Bone marrow (tissue), 2 donors: ENCODE measurements at places on chromosomes 2 and 18.

DNA sequence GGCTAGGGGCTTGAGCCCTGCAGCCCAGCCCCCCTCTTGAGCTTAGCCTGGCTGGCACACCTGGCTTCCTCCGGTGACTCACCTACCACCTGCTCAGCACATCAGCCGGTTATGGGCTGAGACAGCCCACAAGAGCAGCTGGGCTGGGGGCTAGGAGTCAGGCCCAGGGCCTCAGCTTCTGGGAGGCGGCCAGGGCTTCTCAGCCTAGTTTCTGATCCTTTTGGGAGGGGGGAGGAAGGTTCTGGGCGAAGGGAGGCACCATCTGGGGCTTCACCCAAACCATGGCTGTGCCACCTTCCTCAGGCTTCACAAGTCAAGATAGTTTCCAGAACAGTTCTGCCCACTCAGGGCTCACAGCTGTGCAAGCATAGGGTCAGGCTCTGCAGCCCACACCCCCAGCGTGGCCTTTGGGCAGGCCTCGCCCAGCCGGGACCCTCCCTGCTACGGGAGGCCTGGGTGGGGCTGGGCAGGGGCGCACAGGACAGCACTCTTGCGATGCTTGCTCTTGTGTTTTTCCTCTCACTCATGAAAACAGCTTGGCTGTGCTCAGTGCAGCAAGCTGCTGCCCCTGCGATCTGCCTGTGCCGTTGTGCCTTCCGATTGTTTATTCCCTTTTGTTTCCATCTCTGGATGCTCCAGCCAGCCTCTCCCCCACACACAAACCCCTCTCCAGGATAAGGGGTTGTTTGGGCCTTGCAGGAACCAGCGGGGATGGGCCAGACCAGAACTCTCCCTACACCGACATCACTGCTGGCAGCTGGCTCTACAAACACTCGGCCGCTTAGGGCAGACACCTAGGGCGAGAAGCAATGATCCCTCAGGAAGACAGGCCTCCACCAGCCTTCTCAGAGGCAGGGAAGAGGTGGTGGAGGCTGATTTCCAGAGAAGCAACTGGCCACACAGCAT, 26.1 kb upstream of the SEMA4C start:
- DNase-seq, result no peak

DNA sequence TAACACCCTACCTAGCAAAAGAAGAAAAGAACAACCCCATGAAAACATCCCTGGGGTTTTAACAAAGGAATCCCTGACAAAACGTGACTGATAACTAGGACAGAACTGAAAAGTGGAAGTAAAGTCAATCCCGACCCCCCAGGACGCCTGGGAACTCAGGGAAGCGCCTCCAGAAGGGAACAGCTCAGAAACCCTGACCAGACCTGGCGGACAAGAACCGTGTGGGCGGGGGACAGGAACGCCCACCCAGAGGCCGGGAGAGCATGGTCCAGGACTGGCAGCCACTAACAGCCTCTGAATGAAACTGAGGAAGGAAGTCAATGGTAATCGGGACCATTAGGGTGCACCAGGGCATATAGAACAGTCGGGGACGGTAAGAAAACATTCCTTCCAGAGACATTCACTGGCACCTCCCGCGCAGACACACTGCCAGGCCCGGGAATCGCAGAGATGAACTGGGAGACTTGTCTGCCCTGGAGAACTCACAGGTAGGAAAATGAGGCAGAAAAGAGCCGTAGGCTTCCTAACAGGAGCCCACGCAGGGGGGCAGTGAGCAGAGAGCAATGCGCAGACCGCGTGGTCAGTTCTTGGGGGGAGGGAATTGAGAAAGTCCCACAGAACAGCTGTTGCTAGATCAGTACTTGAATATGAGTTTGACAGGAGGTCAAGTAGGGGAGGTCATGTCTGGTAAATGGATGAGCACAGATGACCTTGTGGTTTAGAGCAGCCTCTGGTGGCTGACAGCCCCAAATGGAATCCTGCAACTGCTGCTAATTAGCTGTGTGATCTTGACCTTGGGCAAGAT, 1.3 kb upstream of the TBC1D8 start:
- peak; percentile 43 for DNase-seq

DNA sequence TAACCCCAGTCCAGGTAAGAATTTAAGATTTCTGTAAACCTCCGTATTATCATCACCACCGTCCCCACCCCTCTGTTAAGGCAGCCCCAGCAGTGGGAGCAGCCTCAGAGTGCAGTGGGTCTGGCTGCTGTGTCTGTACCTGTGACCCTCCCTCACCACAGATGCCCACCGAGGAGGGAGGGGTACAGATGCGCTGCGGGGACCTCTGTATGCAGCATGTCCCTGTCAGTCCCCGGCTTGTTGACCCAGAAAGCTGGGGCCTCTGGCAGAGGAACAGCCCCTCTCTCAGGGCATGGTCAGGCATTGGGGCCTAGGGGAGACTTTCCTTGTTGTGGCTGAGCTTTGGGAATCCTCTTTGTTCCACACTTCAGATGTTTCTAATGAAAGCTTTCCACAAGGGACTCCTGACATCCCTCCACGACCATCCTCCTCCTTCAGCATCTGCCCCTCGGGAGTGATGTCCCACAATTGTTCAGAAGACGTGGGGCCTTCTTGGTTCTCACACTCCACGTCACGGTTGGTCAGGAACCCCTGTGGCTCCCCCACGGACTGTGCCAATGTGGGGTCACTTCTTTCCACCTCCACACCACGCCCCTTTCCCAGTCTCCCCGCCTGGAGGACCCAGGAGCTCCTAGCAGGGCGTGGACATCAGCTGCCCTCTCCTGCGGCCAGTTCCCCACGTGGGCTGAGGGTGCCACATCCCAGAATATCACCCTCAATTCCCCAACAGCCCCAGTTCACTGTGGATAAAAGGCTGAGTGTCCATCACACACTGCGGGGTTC, 384.2 kb upstream of the MYT1L start:
- DNase-seq, result no peak

- DNase-seq, result no peak
These were observed 65.0 kb downstream of the NCK2 start for GRCh38 chr2:105809723-105810122.

DNA sequence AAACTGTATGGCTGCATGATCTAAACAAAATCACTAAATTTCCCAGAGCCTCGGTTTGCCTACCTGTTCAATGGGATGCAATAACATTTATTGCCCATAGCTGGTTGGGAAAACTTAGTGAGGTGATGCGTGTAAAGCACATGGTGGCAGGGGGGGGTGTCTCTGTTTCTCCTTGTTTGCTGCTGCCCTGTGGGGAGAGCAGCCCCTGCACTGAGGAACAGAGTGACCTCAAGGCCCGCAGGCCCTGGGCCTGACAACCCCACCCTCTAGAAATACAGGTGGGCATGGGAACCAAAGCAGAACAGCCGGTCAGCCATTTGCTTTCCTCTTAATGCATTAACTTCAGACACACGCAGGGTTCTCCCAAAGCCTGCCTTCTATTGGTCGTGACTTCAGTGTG, 55.1 kb upstream of the SLC66A3 start:
- no peak for DNase-seq

DNA sequence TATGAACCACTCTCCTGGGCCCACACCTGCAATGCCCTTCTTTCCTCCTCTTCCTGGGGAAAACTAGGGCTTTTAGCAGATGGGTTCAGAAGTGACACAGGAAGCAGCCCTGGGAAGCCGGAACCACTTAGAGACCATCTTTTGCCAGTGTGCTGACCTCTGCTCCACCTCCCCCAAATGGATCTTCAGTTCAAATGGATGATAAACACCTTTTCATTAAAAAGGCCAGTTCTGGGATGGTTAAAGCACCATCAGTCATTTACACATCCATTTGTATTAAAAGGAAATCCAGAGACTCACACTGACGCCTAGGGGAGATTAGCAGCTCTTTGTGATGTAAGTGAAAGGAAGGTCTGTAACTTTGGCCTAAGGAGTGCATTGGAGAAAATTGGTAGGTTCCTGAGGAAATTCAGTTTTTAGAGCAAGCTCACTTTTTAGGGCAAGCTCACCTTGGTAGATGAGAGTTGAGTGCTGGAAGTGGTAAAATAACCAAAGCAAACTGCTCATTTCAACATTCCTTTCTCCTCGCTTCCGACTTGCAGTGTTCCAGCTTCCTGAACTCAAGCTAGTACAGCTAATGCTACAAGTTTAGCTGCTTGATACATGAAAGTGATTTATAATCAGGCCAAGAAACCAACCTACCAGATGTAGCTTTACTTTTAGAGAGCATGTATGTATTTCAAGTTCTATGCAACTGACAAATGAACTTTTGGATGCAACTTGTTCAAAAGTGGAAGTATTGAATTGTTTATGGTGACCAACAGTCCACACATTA, 47.7 kb downstream of the ACTR2 start:
- no peak for DNase-seq

DNA sequence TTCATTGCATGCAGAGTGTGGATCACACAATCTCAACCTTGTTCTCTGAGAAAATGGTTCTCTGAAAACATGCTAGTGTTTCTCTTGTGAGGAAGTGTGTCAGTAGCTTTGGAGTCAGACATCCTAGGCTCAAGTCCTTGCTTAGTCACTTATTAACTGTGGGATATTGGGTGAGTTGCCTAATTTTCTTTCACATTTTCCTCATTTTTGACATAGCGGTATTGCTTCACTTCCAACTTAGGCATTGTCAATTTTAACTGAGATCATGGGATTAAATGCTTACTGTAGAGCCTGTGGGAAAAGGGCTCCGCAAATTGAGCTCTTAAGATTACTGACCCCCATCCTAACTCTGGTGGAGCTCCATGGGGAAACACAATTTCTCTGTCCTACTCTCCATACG, 622.2 kb downstream of the CNTNAP5 start:
- DNase-seq, result no peak

DNA sequence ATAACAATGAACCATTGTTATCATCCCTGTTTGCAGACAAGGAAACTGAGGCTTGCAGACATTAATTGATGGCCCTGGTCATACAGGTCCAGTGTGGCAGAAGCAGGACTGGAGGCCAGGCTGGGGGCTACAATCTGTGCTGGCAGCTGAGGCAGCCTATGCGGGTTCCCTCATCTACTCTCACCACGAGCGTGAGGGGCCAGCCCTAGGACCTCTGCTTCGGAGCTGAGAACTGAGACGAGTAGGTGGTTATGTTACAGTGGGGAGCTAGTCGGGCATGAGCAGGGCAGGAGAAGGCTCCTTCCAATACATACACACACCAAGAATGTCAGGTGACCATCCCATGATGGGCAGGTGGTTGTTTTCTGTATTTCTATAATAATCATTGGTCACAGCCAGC, 82.2 kb upstream of the ASB18 start:
- no peak for DNase-seq

DNA sequence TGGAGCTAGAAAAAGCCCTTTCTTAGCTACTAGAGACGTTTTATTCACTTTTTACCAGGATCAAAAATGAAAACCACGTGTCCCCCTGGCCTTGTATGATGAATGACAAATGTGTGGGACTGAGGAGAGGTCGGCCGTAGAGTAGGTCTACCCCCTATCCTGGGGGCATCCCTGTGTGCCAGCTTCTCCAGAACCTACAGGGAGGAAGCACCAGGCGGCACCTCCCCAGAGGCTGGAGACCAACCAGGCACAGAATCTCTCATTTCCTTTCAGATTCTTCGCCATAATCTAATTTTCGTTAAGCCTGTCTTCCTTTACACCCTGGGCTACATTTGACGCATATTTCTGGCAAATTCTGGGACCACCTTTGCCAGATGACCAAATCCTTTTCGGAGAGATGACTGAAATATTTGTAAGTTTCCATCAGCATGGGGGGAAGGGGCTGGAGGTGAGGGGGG, 15.9 kb downstream of the TWIST2 start:
- no peak for DNase-seq

- DNase-seq, result no peak
These were observed 24.5 kb upstream of the PEX13 start for GRCh38 chr2:60992985-60993392.

GRCh38 chr2:10897956-10898355, 13.8 kb upstream of the KCNF1 start:
- no peak for DNase-seq

DNA sequence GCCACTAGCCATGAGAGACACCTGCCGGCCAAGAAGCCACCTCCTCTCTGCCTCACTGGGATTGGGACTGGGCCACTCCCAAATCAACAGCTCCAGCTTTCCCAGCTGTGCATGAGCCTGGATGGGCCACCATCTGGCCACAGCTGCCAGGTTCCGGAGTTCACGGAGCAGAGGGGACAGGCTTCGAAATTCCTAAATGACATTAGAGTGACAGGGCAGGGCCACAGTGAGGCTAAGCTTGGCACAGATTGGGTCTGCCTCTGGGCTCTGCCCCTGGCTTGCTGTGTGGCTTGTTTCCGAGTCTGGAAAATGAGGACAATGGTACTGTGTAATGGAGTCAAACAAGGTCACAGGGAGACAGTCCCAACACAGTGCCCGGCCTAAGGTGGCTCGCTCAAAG, 6.5 kb downstream of the DIPK1C start:
- no peak for DNase-seq

DNA sequence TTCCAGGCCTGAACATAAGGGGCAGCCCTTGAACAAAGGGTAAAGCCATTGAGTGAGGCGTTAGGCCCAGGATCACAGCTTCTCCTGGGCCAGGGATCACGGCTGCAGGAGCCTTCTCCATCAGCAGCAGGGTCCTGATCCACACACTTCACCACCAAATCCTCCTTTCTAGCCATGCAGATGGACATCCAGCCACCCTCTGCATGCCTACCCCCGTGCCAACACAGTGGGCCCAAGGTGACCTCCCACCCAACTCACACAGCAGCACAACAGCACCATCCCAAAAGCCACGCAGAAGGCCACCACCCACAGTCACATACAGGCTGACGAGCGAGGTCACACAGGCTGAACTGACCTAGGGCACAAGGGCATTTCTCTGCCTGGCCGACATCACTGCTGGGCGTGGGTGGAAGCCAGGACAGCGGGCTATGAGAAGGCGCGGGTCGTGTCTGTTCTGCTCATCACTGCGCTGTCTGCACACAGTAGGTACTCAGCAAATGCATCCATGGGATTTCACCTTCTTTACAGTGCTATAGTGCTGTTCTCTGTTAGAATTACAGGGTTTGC, 31.2 kb downstream of the TFCP2L1 start:
- no peak for DNase-seq

- DNase-seq, result no peak
These were observed 107.3 kb downstream of the CPS1 start for GRCh38 chr2:210663631-210664089.
